ENCODE measurements at places on chromosomes 6 and 20. TPM values are rescaled to one million over a fixed set of nuclear protein-coding genes. Genes with fewer than 3 reads are reported as not detected.

Gene NCOA3
- total RNA-seq = 140 TPM

DNA sequence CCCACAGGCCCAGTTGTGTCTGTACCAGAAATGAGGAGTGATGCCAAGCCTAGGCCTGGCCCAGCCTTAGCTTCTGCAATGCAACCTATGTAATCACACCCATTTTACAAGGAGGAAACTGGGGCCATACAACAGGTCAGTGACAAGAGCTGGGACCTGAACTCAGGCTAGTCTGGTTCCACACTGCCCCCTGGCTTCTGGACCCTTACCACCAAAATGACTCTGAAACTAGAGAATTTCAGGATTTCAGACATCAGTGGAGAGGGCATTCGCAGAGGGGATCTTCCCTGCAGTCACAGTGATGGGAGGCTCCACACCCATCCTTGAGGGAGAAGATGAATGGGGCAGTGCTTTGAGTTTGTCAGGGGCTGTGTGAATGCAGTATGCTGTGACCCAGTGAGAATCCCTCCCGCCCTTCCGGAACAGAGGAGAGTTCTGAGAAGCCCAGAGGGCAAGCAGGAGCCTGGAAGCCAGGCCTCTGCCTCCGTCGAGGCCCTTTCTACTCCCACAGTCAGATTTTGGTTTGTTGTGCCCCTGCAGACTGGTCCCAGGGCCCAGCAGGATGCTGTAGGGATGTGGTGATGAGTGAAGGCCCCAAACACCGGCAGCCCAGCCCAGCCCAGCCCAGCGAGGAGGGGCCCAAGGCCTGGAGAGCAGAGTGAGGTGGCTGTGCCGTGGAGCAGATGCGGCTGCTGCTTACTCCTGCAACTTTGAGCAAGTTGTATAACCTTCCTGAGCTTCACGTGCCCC lies 48.1 kb upstream of the MYL9 start:
- no peak for DNase-seq

Gene CYP24A1
- total RNA-seq = not detected

DNA sequence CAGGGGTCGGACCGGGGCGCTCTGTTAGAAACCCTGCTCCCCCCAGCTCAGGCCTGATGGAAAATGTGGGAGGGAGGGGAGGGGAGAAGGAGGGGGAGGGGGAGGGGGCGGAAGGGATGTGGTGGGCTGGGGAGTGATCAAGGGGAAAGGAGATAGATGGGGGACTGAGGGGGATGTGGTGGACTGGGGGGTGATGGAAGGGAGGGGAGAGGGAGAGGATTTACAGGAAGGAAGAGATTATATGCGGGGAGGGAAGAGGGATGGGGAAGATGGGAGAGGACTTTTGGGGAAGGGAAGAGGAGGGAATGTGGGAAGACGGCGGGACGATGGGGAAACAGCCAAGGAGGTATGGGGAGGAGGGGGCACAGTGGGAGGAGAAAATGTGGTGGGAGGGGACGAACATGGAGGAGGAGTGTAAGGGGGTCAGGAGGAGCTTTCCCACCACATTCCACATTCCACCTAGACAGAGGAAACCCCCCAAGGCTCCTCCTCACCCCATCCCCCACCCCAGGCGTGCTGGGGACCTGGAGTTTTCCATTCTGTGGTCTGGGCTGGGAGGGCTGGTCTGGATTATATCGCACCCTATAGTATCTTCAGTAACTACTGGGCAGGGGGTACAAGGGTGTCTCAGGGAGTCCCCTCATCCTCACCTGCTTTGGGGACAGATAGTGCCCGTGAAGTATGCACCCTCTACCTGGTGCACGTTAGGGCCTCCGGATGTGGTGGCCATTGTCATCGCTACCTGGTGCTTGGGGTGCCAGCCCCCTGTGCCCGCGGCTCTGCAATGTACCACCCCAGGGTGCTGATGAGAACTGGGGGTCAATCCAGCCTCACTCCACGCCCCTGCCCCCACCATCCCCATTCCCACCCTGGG lies 578 bp upstream of the PTGIS start:
- no peak for DNase-seq

GRCh38 chr6:4999586-4999985 lies 4.3 kb downstream of the RPP40 start:
- DNase-seq = no peak

Gene COL21A1
- not detected for total RNA-seq

DNA sequence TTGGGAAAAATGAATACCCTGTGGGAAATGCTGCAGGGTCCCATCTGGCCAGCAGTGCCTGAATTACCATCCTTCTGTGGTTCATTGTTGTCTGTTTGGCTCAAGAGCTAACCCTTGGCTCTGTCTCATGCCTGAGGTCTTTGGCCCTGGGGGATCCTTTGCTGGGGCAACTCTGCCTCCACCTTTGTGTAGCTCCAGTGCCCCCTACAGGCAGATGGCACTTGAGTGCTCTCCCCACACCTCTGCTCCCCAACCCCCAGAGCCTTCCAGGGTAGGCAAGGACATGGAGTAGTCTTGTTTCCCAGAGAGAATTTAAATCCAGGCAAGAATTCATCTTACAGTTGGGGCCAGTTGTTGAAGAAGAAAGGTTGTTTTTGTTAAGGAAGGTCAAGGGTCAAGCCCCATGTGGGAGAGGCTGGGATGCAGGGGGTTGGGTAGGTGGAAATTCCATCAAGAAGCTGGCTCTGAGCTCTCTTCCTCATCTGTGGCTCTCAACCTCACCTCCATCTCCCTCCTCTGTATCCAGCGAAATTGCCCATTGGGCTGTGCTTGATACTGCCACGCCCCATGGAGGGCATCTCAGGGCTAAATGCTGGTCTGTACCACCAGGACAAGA lies 44.2 kb downstream of the ZNF831 start:
- DNase-seq = peak; percentile 93

DNA sequence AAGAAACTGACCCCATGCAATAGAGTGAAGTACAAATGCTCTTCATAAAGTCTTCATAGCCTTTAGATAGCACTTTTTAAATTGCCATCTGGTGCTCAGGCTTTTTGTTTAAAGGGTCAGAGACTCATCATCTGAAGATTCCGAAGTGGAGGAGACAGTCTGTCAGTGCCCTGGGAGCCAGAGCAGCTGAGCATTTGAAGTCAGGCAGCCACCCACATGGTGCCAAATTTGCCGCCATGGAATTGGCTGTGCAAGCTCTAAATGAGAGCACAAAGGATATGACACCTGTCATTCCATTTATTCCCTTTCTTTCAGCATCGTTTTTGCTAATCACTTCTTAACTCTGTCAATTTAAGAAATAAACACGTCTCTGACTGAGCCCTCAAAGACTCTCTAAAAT lies 32.8 kb upstream of the CEP162 start:
- no peak for DNase-seq

Gene SRSF3
- total RNA-seq = 532 TPM

DNA sequence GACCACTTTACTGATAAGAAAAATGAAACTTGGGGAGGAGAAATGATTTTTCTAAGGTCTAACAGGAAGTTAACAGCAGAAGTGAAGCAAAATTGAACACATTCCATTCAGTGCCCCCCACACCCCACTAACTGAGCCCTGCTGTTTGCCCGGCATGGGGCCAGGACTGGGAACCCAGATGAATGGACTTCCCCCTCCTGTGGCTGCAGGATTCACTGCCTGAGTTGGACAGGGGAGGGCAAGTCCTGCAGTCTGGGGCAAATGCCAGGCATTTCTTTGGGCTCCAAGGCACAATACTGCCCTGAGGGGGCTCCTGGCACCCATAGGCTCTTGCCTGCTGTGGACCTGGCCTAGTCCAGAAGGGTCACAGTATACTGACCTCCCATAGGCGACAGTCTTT lies 28.3 kb downstream of the FYN start:
- no peak for DNase-seq

Gene NT5E
- total RNA-seq = 15.2 TPM

Gene HLA-DPA1
- total RNA-seq = 38.5 TPM

DNA sequence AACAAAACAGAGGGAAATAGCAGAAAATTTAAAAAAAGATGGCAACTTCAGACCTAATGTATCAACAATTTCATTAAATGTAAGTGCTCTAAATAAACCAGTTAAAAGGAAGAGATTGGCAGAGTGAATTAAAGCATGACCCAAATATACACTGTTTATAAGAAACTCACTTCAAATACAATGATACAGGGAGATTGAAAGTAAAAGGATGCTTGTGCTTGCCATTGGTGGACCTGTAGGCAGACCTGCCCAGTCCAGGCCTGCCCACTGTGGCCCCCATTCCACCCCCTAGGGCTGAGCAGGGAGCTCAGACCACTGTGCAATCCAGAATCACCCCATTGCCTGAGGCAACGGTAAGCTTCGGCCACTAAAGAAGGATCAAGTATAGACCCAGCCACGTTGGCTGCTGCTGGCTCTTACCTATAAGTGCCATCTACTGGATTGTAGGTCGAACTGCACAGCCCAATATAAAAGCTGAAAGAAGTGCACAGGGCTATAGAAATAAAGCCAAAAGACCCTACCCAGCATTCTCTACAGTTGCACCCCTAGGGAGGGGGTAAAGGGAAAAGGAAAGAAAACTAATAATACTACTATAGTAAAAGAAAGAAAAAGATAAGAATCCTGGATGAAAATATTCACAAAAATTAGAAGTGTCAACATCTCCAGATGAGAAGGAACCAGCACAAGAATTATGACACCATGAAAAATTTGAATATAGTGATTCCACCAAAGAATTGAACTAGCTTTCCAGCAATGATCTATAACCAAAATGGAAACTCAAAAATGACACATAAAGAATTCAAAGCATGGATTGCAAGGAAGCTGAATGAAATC lies 36.1 kb downstream of the PSMB1 start:
- peak; percentile 81 for DNase-seq

GRCh38 chr6:98014442-98015201 lies 731.6 kb upstream of the MMS22L start:
- no peak for DNase-seq

Gene IRF4
- total RNA-seq = 831 TPM

DNA sequence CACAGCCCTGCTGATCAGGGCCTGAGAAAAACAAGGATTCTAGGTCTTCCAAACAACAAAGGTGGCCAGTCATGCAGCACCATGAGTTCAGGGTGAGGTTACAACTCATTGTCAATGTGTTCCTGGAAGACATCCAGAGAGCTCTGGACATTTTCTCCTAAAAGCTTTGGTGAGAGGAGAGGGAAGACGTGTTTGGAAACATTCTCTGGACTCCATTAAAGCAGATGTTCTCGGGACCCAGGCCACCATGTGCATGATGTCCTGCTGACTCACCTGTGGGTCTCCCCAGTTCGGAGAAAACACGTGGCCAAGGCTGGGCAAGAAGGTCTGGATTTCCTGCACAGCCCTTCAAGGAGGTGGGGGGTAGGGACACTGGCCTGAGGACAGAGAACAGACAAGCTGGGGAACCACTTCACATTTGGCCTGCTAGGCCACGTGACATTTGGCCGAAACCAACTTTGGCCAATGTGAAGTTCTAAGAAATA lies 61.6 kb downstream of the KCNB1 start:
- DNase-seq = no peak

Gene CTAGE9
- not detected for total RNA-seq

- DNase-seq = no peak
Measured at GRCh38 chr20:1107176-1107575, 11.2 kb upstream of the PSMF1 start.

DNA sequence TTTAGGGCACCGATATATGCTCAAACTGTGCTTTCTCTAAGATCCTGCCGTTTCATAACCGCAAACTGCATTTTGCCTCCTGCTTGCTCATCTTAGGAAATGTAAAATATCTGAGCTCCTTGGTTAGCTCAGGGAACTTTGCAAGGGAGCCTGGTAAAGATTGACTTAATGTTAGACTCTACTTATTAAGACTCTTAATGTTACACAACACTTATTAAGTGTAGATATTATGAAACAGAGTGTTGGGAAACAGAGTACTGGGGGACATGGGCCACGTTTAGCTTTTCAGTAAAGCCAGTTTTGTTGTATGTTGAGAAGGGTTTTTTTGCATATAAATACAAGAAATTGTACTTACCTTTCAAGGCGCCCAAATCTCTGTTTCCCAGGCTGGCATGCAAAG lies 1.9 kb downstream of the LTV1 start:
- no peak for DNase-seq

GRCh38 chr6:47343600-47343999 lies 33.9 kb upstream of the TNFRSF21 start:
- DNase-seq = no peak

- no peak for DNase-seq
Measured at GRCh38 chr6:3987053-3987452, 91.9 kb downstream of the FAM217A start.

Gene CASS4
- total RNA-seq = 3.1 TPM

- peak; percentile 45 for DNase-seq
Measured at GRCh38 chr20:23877524-23877923, 2.0 kb downstream of the CST5 start.

DNA sequence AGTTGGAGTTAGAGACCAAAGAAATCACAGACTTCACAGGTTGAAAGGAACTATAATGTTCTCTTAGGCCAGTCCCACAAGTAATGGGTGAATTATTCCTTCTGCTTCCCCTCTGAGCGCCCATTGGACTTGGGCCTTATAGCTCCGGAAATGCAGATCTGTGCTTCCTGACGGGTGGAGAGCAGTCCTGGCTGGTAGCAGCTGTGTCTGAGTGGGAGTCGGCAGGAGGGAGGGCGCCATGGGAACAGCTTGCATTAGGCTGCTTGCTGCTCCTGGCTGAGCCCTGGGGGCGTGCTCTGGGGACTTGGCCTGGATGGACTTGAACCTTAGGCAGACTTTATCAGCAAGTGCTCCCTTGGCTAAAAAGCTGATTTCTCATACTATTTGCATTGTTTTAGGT lies 18.4 kb upstream of the NUP153 start:
- no peak for DNase-seq

Gene SDCBP2
- total RNA-seq = 3.0 TPM

DNA sequence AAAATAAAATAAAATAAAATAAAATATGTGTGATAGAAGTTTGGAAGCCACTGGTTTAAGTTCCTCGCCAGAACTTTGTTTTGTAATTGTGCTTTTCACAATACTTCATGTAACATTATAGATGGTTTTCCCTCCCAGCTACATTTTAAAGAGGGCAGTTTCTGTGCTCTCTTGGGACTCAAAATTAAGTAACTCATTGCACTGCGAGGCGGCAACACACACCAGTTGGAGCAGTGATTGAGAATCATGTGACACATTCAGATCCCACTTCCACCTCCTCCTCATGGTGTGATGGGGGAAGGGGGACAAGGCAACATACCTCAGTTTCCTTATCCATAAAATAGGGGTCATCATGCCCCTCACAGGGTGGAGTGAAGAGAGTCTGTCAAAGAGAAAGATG lies 7.5 kb downstream of the C2 start:
- DNase-seq = no peak

DNA sequence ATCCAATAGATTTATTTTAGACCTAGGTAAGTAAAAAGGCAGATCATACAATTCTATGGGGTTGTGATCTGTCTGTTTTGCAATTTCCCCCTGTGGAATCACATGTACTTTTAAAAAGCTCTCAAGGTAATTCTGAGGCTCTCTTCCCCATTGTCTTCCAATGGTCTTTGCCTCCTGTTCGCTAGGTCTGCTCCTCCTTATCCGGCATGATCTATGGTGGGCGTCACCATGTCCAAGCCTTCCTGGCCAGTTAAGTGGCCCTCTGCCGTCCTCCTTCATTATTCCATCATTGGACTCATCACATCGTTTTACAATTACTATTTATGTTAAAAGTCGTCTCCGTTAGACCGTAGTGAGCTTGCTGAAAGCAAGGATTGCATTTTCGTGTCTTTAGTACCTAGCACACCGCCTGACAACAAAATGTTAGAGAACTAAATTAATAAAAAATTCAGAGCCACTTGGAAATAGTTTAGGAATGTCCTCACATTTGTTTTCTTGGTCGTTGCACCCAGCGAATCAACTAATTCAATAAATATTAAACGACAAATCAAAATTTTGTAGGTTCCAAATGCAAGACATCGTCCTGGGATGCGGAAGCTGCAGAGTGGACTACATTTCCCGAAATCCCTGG lies 2.2 kb upstream of the STXBP5 start:
- peak; percentile 70 for DNase-seq

GRCh38 chr6:679282-679681 lies 13.7 kb downstream of the EXOC2 start:
- DNase-seq = peak; percentile 21

Gene FOXF2
- not detected for total RNA-seq
